Cardiac fibroblast (primary cell): ENCODE measurements at places on chromosomes 5 and 9.

DNA sequence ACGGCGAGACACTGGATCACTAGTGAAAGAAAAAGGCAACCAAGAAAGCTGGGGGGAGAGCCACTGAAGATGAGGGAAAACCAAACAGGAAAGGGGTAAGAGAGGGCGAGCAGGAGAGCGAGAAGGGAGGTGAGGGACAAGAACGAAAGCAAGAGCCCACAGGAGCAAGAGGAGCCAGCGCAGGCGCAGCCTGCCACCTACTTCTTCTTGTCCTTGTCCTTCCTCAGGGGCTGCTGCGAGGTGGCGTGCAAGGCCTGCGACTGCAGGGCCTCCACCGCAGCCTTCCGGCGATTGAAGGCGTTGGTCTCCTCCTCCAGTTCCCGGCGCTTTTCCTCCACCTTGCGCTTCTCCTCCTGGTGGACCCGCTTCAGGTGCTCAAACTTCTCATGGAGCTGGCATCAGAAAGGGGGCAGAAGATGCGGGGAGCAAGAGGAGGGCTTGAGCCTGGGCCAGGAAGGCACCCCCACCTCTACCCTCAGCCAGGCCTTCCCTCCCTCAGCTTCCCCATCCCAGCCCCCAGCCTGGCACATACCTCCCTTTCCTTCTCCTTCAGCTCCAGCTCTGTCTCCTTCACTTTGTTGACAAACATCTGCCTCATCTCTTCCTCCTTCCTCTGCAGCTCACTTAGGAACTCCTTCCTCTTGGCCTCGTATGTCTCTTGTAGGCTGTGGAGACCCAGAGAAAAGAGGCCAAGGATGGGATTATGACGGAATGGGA lies 13.5 kb downstream of the CCNI2 start:
- DNase-seq, result no peak

DNA sequence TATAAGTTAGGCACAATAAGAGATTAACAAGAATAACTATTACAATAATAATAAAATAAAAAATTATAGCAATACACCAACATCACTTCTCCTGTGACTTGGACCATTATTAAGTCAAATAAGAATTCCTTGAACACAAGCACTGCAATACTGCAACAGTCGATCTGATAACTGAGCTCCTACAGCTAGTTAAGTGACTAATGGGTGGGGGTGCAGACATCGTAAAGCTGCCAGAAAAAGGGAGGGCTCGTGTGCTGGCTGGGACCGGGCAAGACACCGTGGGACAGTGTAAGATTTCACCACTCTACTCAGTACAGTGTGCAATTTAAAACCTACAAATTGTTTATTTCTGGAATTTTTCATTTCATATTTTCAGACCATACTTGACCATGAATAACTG lies 78.8 kb downstream of the SNX24 start:
- DNase-seq, result peak; percentile 72

DNA sequence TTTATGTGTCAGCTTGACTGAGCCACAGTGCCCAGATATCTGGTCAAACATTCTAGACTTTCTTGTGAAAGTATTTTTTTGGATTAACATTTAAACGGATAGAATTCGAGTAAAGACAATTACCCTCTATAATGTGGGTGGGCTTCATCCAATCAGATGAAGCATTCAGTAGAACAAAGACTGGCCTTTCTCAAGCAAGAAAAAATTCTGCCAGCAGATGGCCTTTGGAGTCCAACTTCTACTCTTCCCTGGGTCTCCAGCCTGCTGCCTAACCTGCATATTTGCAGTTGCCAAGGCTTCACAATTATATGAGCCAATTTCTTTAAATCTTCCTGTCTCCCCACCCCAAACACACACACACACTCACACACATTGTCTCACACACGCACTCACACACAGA lies 86.4 kb downstream of the MED10 start:
- peak; percentile 11 for DNase-seq

GRCh38 chr5:10896016-10896415 lies 135.0 kb upstream of the DAP start:
- no peak for DNase-seq

- no peak for DNase-seq
Measured at GRCh38 chr9:25994605-25995004, 316.4 kb upstream of the TUSC1 start.

- DNase-seq, result no peak
Measured at GRCh38 chr5:38543074-38543473, 13.4 kb downstream of the LIFR start.
